ENCODE measurements at places on chromosomes 2 and 18.

- DNase-seq, result no peak
Observed at GRCh38 chr18:80201739-80202138, 45.6 kb downstream of the PARD6G start.

GRCh38 chr2:170587117-170587516 is 128.0 kb upstream of the SP5 start:
- no peak for DNase-seq

GRCh38 chr2:168751104-168751740 is 51.2 kb upstream of the NOSTRIN start:
- DNase-seq, result no peak

- DNase-seq, result no peak
Observed at GRCh38 chr18:57982372-57983021, 61.5 kb upstream of the NEDD4L start.

GRCh38 chr18:70522183-70522680 is 233.4 kb downstream of the SOCS6 start:
- DNase-seq, result no peak

- no peak for DNase-seq
Observed at GRCh38 chr2:95056461-95057459, 31.3 kb downstream of the MAL start.

DNA sequence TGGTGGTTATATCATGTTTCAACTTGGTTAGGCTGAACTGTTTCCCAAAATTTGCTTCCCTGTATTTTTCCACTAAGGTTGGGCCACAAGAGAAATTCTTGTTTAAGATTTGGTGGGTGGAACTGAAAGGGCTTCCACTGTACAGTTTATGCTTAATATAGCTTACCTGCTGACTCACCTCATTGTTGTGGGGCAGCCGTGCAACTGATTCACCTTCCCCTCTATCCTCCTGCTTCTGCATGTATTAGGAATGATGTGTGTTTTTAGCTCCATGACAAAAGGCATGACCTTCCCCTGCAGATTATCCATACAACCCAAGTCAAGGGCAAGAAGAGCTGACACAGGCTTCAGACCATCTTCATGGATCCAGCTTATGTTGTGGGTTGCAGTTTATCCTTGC is 98.4 kb upstream of the GULP1 start:
- DNase-seq, result no peak

DNA sequence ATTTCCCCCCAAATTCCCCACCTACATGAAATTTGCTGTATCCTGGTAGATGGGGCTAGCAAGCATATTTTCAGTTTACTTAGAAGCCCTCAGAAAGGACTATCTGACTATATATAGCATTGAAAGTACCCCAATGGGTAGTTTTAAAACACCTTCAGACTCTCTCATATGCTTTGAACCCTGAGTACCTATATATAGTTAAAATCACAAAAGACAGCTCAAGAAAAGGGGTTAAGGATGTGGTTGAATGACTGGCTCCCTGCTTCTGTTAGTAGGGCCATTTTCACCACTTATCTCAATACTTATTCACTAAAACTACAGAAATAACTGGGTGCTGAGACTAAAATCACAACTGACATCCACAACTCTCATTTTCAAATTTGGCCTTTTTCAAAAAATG is 18.5 kb downstream of the WDPCP start:
- DNase-seq, result no peak

GRCh38 chr2:78592491-78592890 is 433.0 kb upstream of the REG3G start:
- DNase-seq, result no peak

- DNase-seq, result no peak
Observed at GRCh38 chr2:28129955-28130695, 239.6 kb downstream of the BABAM2 start.

DNA sequence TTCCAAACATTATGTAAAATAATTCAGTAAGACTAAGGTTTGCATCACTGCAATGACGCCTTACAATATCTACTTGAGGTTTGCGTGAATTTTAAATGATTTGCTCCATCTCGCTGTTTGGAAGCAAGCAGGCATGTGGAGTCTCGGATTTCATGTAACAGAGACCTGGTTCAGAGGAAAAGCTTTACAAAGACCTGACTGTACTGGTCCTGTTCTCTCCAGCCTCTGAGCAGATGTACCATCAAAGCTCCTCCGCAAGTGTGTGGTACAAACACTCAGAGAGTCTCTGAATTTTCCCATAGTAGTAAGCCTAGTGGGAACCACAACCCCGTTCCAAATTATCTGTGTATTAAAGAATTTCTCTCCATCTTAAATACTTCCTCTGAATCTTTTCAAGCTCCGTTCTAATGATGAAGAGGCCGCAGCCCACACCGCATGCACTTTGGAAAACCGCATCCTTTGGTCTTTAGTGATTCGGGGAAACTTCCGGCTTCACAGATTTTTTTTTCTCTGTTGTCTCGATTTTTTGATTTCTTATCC is 728.1 kb upstream of the SOX11 start:
- no peak for DNase-seq

GRCh38 chr2:45736757-45737704 is 85.6 kb downstream of the PRKCE start:
- no peak for DNase-seq

DNA sequence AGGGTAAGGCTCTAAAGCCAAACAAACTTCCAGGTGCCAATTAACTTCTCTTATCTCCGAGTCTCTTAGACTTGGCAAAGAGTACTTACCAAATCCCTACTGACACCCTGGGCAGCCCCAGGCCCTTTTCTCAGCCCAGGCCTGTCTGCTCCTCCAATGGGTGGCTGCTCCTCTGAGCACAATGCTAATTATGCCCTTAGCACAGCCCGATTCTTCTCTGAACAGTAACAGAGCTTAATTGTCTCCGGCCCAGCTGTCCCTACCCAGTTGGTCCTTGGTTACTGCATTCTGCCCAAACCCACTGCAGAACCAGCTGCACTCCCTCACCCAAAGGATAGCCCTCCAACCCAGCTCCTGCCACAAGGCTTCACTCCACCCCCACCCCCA is 110.3 kb downstream of the SMAD7 start:
- DNase-seq, result no peak

DNA sequence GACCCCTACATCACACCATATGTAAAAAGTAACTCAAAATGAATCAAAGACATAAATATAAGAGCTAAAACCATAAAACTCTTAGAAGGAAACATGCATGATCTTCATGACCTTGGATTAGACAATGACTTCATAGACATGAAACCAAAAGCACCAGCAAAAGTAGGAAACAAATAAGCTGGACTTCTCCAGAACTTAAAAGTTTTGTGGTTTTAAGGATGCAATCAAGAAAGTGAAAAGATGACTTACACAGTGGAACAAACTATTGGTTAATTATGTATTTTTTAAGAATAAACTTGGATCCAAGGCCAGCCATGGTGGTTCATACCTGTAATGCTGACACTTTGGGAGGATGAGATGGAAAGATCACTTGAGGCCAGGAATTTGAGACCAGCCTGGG is 150.2 kb downstream of the GALNT1 start:
- no peak for DNase-seq

DNA sequence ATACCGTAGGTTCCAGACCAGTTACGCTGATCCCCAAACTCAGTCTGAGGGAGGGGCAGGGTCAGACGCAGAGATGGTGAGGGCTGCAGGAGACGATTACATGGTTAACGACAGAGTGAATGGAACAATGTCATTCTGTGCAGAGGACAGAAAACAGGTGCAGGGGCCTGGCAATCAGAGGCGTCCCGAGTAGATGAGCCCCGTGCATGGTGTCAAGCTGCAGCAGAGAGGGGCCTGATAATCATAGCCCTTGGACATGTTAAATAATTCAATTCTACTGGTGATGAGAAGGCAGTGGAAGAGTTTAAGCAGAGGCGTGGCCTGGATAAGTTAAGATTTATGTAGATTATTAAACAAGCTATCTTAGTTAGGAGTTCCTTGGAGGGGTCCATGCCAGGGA is 178.6 kb downstream of the MYT1L start:
- DNase-seq, result no peak

Measured in CD4-positive, alpha-beta T cell treated with Interferon gamma for 1 hour (primary cell).